ENCODE measurements at places on chromosomes 6 and 20.

DNA sequence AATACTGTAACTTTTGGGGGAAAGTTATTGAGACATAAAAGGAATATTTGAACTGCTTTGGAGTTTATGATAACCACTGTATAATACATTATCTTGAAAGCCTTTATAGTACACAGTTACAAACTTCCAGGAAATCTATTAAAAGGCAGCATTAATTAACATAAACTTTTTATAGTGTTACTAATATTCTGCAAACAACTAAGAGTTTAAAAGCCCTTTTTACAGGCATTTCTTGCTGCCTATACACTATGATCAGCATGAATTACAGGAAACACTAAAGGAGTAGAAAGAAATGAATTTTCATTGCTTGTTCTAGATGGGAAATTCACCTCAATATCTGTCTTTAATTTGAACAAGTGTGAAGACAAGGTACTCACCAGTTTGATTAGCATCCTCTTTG is 252.3 kb upstream of the ZFP64 start:
- no peak for DNase-seq

GRCh38 chr20:31568041-31568731 is 36.9 kb upstream of the ID1 start:
- DNase-seq, result no peak

- no peak for DNase-seq
Measured at GRCh38 chr6:131041814-131042213, 21.2 kb downstream of the EPB41L2 start.

GRCh38 chr6:124432620-124433019 is 529.6 kb upstream of the RNF217 start:
- no peak for DNase-seq

DNA sequence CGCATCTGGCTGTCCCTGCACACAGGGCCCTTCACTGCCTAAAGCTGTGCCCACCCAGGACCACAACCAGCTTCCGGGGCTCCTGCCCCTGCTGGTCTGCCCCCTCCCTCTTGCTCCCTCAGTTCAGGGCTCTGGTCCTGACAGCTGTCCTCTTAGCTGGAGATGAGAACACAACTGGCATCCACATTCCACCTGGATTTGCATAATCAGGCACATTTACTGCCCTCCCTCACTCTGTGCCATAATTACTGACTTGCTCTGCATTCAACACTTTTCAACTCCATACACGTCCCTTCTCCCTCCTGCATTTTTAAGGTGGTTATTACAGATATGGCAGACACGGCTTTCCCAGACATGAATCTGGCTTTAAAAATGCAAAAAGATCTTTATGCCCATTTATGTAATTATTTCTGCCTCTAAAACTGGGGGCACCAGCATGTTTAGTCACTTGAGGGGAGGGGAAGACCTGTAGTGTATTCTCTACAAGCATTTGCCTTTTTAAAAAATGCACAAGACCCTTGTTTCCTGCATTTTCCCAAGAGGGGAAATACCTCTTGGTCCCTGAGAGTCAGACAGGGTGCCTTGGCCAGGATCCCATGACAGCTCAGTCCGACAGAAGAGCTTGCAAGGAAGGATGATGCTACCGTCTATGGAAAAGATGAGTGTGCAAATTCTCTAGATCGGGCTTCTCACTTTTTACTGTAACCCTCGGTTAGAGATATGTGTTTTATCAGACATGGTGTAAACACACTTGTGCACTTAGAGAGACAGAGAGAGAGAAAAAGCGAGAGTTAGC is 401.8 kb downstream of the PREX1 start:
- no peak for DNase-seq

DNA sequence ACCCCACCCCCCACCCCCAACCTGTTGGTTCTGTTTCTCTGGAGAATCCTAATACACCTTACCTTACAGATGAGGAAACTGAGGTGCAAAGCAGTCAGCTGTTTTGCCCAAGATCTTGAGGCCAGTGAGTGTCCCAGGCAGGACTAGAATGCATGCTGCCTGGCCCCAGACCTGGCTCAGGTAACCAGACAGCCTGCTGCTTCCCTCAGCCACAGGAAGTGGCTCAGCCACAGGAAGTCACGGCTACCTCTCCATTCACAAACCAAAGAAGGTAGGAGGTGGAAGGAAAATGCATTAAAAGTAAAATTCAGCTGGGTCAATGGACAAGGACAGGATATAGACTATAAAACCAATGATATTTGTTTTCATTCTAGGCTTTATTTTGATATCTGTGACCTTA is 517.6 kb downstream of the CD83 start:
- peak; percentile 27 for DNase-seq

DNA sequence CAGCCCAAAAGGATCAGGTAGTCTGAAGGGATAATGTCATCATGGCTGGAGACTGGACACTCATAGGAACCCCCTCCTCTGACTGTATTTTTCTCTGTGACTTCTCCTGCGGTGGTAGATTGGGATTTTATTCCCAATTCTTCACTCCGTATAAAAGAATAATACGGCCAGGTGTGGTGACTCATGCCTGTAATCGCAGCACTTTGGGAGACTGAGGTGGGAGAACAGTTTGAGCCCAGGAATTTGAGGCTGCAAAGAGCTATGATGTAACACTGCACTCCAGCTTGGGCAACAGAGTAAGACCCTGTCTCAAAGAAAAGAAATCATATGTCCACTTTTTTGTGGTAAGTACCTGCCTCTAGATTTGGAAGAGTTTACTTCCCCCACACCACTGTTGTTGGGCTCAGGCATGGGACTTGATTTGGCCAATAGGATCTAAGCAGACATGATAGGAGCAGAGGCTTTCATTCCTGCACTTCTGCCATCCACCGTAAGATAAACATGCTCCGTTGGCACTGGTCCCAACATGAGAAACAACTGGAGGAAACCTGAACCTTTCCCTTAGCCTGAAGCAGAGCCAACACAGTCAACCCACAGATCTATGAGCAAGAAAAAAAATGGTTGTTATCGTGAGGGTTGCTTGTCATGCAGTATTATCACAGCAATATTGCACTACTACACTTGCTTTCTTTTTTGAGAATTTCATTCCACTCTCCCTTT is 82.0 kb downstream of the JPH2 start:
- no peak for DNase-seq

DNA sequence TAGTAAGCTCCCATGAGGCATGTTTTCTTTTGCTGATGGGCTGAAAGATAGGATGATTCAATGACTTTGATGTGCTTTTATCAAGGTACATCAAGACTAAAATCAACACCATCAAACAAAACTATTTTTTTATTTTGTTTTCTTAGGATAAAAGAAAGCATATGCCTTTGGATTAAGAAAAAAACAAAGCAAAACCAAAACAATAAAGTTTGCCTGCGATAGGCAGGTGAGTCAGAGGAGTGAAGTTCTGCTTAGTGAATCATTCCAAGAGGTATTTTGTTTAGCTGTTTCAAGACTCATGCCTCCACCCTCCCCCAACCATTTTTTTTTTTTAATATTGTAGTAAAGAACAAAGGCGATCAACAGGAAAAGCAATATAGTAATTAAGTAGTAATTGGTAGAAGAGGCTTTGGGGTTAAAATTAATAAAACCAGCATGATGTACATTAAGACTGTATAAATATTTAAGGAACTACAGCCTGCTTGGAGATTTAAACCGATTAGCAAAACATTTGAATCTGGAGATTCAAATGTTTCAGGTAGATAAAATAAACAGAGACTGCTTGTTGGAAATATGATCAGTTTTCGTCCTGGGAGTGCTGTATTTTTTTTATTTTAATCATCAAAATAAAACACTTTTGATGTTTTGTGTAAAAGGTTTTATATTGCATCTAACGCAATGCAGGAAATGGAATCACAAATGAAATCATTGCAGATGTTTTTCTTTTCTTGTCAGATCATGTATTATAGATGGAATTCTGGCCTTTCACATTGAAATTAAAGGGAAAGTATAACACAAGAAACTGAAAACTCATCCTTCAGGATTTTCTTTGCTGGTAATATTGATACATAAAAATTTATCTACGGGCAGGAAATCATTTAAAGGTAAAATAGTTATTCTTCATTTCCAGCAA is 482.3 kb upstream of the MANEA start:
- DNase-seq, result no peak

GRCh38 chr6:26124781-26125685 is 37.8 kb downstream of the HFE start:
- no peak for DNase-seq

DNA sequence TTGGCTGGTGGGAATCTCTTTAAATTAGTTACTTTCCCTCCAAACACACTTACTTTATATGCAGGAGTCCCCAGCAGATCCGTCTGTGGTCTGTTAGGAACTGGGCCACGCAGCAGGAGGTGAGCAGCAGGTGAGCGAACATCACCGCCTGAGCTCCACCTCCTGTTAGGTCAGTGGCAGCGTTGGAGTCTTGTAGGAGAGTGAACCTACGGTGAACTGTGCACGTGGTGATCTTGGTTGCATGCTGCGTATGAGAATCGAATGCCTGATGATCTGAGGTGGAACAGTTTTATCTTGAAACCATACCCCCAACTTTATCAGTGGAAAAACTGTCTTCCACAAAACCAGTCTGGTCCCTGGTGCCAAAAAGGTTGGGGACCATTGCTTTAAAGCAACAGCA is 5.0 kb downstream of the SERPINB6 start:
- DNase-seq, result no peak

All from activated CD4-positive, alpha-beta T cell treated with anti-CD3 and anti-CD28 coated beads for 24 hours (primary cell).